ENCODE measurements at places on chromosomes 7 and 10.

- DNase-seq: no peak
Measured at GRCh38 chr10:98528805-98529183, 82.1 kb upstream of the HPS1 start.

GRCh38 chr7:33769930-33770329, 135.4 kb upstream of the BMPER start:
- no peak for DNase-seq

DNA sequence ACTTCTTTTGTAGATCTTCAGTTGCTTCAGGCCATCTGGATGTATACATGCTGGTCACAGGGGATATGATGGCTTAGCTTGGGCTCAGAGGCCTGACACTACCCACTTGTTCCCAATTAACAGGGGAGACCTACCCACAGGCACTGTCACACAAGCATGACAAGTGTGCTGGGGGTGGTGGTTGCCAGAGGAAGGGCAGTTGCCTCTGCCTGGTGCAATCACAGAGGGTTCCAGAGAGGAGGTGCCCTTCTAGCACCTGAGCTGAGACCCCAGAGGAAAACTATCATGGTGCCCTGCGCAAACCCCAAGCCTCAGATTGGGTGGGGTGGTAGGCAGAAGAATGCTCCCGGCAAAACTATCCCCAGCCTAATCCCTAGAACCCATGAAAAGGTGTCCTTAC, 65.6 kb upstream of the NANOS1 start:
- DNase-seq: no peak

DNA sequence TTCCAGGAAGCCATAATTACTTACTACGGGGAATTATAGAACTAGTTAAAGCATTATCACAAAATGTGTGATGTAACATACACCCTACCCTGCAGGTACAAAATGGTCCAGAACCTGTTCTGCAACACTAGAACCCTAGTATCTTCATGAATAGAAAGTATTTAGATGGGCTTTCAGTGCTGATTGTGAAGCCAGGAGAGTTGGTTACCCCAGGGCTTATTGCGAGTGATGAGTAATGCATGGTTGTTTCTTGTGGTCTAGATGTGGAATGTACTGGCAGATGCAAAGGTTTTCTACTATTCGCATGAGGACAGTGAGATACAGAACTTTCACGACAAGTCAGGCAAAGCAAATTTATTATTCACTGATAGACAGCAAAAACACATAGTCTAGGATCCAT, 33.6 kb upstream of the AGR3 start:
- DNase-seq: no peak

- no peak for DNase-seq
Measured at GRCh38 chr10:115774721-115775120, 498.3 kb downstream of the GFRA1 start.

DNA sequence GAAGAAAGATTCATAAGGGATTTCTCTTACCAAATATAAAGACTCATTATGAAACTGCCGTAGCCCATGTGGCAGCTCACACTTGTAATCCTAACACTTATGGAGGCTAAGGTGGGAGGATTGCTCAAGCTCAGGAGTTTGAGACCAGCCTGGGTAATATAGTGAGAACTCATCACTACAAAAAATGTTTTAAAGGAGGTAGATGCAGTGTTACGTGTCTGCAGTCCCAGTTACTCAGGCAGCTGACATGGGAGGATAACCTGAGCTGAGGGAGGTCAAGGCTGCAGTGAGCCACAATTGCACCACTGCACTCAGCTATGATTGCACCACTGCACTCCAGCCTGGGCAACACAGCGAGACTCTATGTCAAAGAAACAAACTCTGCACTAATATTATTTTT, 18.1 kb upstream of the DNA2 start:
- no peak for DNase-seq

- no peak for DNase-seq
Measured at GRCh38 chr7:12386313-12386740, 17.3 kb downstream of the VWDE start.

DNA sequence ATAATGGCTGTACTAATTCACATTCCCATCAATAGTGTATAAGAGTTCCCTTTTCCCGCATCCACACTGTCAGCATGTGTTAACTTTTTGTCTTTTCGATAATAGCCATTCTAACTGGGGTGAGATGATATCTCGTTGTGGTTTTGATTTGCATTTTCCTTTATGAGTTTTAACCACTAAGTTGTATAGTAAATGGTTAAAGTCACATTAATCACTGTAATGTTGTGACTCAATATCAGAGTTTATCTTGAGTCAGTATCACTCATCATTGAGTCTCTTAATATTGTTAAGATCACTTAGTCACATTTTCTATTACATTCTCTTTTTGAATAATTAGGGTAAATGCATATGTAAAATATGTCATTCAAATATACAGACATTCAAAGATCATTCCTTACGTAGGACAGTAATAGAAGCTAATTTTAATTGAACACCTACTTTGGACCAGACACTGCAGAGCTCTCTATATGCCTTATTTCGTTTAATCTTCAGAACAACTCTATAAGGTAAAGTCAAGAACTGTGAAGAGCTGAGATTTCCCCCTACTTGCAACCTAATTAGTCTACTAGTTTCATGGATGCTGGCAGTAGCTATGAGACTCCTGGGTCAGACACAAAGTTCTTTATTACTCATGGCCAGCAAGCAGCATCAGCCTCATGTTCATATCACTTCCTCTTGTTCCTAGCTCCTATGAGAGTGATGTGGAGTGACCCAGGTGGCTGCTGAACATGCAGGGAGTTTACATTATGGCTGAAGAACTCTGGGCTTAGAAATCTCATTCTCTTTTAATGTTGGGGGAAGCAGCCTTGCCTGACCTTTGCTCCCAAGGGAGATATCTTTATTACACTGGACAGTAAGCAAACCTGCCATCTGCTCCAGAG, 30.5 kb downstream of the CREB5 start:
- no peak for DNase-seq

DNA sequence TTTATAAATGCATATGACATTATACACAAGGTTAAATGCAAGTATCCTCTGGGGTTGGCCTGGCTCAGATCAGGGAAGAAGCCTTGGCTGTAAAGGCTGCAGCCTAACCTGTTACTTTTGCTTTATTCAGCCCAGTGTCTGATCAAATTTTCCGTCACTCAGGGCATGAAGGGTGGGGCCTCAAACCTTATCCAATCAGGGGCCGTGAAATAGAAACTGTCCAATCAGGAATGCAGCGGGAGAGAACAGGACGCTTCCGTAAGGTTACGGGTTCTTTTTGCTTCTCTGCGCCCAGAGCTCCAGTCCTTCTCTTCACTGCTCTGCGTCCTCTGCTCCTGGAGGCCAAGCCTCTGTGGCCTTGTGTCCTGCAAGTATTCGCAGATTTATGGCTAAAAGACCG, at the start of gene ZNF716:
TSS of gene ZNF716 (plus strand) at position 274 of the 400 bp plus-strand sequence. CDS start at position 386, 112 bp downstream.
- DNase-seq: no peak

GRCh38 chr7:154928136-154929005, 74.6 kb downstream of the PAXIP1 start:
- DNase-seq: no peak

- DNase-seq: no peak
Measured at GRCh38 chr7:112065758-112066157, 140.4 kb downstream of the DOCK4 start.

DNA sequence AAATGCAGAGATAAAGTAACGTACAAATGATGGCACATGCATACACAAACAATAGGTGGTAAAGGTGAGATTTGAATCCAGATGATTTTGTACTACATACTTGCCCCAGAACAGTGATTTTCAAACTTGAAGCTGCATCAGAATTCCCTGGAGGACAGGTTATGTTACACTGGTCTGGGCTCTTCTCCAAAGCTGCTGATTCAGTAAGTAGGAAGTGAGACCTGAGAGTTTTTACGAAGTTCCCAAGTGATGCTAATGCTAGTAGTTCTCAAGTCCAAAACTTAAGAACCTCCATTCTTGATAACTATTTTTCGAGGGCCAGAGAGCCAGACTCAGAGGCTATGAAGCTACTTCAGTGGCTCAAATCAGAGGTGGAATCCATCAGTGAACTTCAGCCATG, 159.0 kb upstream of the POM121L12 start:
- no peak for DNase-seq

- DNase-seq: no peak
Measured at GRCh38 chr7:8190119-8190895, 71.7 kb downstream of the ICA1 start.

- DNase-seq: no peak
Measured at GRCh38 chr10:112250555-112250954, 32.6 kb upstream of the TECTB start.

DNA sequence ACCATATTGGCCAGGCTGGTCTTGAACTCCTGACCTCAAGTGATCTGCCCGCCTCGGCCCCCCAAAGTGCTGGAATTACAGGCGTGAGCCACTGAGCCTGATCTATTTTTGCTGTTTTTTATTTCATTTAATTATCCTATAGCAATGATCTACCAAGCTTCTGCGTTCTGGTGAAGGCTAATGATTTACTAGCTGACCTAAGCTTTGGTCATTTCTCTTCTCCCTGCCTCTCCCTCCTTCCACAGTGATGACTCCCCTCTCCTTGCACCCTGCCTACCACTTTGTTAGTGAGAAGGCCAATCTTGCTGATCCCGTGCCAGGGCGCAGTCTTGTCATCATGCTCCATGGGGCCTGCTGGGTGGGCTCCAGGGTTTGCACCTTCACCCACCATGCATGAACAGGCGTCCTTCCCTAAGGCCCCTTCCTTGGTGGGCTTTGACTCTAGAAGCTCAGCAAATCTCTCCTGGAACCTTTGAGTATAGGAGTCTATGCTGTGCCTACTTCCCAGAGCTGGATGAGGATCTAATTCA, 11.9 kb upstream of the ZCCHC24 start:
- DNase-seq: no peak

GRCh38 chr7:81439591-81439990, 330.3 kb downstream of the HGF start:
- no peak for DNase-seq

DNA sequence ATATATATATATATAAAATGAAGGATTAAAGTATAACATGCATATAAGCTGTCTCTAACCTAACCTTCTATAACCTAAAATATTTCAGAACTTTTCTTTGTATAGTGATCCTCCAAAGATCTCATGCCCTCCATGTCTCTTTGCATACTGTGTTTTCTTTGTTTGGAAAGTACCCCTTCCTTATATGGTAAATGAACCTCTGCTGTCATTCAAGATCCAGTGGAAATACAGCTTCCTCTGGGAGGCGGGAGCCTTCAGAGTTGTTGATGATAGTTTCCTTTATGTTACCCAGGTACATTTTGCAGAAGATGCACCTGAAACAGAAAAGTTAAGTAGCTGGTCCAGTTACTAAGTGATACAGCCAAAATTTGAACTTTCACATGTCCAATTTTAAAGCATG, 233.3 kb upstream of the FOXP2 start:
- no peak for DNase-seq

DNA sequence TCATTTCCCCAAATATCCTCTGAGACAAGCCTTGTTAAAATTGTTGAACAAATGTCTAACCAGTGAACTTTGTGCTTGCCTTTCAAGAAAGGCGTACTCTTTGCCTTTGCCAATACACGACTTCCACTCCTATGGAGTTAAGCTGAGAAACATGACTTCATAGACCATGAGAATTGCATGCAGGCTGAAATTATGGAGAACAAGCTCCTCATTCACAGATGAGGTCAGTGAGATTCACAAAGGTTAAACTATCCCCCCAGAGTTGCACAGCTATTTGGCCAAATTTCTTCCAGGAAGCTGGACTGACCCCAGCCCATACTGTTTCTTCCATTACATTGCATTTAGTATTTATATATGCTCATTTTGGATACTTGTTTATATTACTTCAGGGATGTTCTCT, 221.4 kb upstream of the SEMA3C start:
- DNase-seq: no peak

DNA sequence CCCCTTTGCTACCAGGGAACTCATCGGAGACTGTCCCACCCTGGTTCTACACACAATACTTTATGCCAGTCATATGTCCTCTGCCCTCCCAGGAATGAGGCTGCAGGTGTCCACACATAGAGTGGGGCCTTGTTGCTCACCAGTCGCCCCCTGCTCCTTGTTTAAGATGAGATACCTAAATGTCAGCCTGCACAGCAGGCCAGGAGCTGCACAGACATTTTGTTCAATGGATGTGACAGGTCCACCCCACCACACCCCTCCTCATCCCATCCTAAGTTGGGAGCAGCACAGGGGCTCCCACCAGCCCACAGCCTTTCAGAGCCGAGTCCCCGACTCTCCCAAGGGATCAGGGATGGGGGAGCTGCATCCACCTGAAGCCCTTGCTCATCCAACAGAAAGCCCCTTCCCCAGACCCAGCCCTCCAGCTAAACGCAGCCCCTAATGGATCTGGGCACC, 6.2 kb upstream of the GRID1 start:
- no peak for DNase-seq
